ENCODE measurements at places on chromosomes 1 and 21.

GRCh38 chr1:161074676-161075368 lies 5.1 kb upstream of the ARHGAP30 start:
- DNase-seq: no peak

GRCh38 chr1:23869051-23869450 lies 961 bp upstream of the FUCA1 start:
- no peak for DNase-seq

DNA sequence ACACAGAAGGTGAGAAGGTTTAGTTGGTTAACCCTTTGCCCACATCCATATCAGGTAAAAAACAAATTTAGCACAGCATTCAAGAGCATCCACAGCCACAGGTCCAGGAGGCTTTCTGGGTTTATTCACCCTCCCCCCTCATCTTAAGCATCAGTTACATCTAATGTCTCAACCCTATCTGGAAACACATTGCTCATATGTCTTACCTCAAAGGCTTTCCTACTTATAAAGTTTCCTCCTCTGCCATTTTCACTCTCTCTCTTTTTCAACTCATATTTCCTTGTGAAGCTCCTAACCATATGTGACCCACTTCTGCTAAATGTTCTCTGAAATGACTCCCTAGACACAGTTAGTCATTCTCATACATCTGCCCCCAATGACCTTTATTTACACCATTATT lies 47.9 kb upstream of the RUNX1 start:
- no peak for DNase-seq

- DNase-seq: no peak
These were observed 139.6 kb downstream of the S1PR1 start for GRCh38 chr1:101376121-101377083.

GRCh38 chr1:206686478-206687249 lies 2.0 kb downstream of the MAPKAPK2 start:
- no peak for DNase-seq

DNA sequence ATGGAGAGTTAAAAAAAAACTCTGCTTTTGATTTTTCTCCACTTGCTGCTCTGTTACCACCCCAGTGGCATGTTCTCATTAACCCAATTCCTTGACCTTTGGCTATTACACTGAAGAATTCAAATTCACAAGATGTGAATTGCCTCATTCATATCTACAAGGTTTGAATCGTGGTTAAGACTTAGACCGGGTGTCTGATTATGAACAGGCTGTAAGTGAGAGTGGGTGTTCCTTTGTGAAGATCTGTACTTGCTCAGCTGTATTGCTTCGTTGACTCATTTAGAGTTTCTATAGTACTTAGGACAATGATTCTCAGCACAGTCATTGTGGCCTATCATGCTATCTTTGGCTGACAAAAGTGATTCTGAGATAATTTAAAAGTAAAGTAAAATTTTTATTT lies 36.4 kb downstream of the DNM3 start:
- no peak for DNase-seq

DNA sequence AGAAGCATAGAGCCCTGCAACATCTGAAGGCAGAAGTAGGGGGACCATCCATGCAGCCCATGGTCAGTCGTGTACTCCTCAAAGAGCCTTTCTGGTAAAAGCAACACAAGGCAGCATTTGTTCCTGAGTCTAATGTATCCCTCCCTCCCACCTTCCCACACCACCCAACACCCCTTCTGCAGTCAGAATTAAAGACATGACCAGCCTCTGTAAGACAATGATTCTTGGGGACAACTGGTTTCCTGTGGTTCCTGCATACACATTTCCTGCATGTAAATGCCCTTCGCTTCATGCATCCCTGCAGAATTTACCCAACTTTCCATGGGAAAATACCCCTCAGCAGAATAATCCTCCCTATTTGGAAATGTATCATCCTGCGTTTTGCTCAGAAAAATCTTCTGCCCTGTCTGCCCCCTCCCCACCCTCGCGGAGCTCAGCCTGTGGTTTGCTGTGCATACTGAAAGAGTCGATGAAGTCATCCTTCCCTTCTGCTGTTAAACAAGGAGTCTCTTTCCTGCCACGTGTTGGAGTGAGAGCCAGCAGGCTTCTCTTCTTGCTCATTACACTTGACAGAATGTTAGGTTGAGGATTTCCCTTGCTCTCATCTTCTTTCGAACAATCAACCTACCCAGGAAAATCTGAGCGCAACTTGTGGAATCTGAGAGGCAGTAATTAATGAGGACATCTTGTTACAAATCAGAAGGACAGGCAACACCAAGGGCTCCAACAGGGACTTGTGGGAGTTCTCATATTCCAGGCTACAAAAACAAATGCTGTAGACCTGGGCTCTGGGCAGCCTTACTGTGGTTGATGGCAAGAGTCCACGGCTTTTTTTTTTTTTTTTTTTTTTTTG lies 4.7 kb downstream of the TNN start:
- no peak for DNase-seq

DNA sequence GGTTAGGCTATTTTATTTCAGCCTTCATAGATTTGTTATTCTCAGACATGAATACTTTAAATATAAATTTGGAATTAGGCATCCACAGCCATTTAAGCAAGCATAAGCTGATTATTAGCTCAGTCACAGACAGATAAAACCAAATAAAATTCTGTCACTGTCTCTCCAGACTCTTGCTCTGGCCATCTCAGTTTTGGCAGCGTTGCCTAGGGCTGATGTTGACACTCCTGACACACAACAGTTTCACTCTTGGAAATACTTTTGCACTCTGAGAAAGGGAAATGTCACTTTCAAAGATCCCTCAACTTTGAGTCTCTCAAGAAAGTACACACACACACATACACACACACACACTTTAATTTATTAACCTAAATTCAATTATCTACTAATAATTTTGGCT lies 372.7 kb downstream of the BRINP3 start:
- DNase-seq: no peak

GRCh38 chr21:25300632-25301031 lies 306.6 kb downstream of the MRPL39 start:
- DNase-seq: no peak

GRCh38 chr1:197781968-197782721 lies 6.9 kb upstream of the DENND1B start:
- DNase-seq: no peak

GRCh38 chr1:89576013-89576412 lies 51.4 kb downstream of the LRRC8B start:
- no peak for DNase-seq

GRCh38 chr1:159892944-159893343 lies 7.0 kb downstream of the CFAP45 start:
- DNase-seq: no peak

GRCh38 chr1:164561007-164561406 lies 2.0 kb downstream of the PBX1 start:
- peak; percentile 19 for DNase-seq

GRCh38 chr1:31775210-31775999 lies 11.3 kb upstream of the ADGRB2 start:
- no peak for DNase-seq

DNA sequence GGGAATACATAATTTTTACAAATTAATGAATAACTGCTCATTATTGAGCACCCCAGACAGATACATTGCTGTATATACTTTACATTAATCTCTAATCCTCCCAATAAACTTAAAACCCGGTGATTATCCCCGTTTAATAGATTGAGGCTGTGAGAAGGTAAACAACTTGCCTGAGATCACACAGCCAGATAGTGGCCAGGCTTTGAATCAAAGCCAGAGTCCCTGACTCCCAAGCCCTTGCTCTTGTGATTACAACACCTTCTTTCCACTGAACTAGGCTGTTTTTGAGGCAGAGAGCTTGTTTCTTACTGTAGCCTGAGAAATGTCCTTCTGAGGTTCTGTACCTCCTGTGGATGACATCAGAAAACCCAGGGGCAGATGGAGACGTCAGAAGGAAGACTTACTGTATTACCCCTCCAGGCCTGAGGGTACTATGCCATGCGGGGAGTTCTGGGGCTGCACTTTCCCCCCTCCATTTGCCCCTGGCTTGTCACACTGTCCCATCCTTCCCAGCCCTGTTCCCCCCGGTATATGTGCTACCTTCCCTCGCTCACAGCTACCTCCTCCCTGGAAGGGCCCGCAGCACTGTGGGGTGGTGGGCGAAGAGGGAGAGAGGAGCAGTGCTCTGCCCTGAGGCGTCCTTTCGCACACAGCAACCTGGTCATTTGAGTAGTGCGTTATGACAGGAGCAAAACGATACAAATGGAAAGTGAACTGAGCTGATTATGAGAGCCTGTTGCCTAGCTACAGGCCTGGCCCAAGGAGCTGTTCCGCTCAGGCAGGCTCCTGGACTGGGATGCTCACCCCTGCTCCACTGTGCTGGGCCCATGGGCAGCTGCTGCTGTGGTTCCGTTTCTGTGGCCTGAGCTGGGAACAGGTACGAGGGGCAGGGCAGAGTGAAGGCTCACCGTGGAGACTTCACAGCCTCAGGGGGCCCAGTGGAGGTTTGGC lies 4.6 kb downstream of the KCNC4 start:
- no peak for DNase-seq

DNA sequence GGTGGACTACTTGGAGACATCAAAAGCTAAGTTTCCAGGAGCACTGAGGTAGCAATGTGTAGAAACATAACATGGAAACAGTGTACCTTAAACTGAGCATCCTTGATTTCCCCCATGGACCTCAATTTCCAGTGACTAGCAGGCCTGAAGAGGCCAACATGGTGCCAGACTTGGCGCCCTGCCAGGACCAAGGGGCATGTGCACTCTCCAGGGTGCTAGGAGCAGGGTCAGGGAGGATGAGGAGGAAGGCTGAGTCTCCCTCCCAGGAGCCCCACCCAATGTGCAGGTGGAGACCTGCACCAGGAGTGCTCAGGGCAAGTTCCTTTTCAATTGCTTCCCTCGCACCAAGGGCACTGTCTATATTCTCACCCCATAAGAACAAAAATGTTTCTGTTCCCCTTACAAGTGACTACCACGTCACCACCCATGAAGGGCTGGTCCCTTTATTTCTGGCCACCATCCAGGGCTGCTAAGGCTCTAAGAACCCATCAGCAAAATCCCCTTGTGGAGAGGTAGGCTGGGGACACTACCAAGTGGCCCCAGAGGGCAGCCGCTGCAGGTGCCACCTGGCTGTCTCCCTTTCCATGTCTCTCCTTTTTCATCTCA lies 39.2 kb downstream of the MX1 start:
- no peak for DNase-seq

- DNase-seq: no peak
These were observed 13.6 kb upstream of the DISP3 start for GRCh38 chr1:11465307-11465706.

GRCh38 chr1:63969441-63969901 lies 195.7 kb downstream of the ROR1 start:
- DNase-seq: no peak

GRCh38 chr1:117122330-117123025 lies 929 bp upstream of the TRIM45 start:
- DNase-seq: no peak

Data from NCI-H748 treated with DMSO at 0.1 percent for 48 hours (cell line).